ENCODE measurements at places on chromosomes 4 and X. TPM values are rescaled to one million over a fixed set of nuclear protein-coding genes. Genes with fewer than 3 reads are reported as not detected.

GRCh38 chrX:70166601-70167590 lies 10.4 kb upstream of the DGAT2L6 start:
- peak; percentile 9 for DNase-seq

- DNase-seq = no peak
Observed at GRCh38 chr4:168164915-168165548, 72.7 kb downstream of the ANXA10 start.

- no peak for DNase-seq
Observed at GRCh38 chr4:151921386-151921785, 160.6 kb upstream of the GATB start.

Gene HTT-AS
- not detected for total RNA-seq

Gene DCLK2
- 1.2 TPM for total RNA-seq
